WTC11 (cell line): ENCODE measurements at places on chromosomes 2 and 18.

DNA sequence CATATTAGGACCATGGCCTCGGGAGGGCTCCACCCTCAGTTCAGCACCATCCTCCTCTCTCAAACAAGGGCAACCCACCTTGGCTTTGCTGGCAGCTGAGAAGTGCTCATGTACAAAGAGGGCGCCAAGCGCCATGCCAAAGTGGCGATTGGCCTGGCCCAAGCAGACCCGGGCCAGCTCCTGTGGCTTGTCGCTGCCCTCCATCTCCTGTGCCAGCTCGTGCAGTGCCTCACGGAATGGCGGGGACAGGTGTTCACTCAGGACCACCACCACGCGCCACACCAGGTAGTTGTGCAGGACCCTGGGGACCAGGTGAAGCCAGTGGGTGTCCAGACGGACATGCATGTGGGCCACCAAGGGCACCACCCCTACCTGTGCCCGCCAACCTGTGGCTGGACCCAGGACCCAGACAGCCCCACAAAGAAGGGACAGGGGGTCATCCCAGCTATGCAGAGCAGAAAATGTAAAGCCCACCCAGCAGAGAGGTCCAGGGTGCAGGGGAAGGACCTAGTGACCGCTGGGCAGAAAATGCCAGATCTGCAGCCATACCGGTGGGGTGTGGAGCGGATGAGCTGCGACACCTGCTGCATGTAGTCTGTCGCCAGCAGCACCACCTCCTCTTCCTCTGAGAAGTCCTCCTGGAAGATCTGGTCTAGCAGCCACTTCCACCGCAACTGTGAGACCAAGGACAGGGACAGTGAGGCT is 3.6 kb downstream of the ECEL1 start:
- peak; percentile 5 for DNase-seq

DNA sequence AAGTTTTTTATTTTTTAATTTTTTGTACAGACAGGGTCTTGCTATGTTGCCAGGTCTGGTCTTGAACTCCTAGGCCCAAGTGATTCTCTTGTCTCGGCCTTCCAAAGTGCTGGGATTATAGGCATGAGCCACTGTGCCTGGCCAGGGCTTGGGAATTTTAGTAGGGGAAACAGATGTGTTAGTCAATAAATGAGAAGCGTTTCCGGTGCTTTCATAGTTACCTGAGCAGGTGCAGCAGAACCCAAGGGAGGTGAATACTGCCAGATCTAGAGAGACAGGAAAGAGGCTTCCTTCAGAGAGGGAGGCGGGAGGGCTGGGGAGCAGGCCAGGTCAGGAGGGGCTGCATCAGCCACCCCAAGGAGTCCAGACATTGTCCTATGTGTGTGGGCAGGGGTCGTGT is 30.5 kb upstream of the IMPA2 start:
- DNase-seq: no peak

DNA sequence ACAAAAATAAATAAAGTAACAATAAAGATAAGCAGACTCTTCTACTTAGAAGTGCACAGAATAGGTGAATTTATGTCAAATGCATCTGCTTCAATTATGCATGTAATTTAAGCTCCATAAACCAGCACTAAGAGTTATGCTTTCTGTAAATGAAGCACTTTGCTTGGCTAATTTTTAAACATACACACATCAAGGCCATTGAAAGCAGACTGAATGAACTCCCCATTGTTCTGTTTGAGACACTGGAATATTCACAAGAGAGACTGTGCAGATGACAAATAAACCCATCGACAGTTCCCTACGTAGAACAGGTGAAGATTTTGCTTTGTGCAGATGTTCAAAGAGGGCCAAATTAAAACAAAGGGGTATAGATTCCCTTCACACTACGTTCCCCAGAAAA is 133.4 kb downstream of the PID1 start:
- no peak for DNase-seq

DNA sequence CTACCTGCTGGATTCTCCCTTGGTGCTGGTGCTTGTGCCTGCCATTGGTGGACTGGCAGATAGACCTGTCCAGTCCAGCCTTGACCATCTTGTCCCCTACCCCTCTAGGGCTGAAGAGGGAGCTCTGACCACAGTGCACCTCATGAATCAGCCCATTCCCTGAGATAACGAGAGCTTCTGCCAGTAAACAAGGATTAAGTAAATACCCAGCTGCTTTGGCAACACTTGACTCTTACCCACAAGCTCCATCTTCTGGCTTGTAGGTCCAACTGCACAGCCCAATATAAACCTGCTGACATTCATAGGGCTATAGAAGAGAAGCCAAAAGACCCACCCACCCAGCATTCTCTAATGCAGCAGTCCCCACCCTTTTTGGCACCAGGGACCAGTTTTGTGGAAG is 186.4 kb downstream of the PIK3C3 start:
- DNase-seq: no peak

DNA sequence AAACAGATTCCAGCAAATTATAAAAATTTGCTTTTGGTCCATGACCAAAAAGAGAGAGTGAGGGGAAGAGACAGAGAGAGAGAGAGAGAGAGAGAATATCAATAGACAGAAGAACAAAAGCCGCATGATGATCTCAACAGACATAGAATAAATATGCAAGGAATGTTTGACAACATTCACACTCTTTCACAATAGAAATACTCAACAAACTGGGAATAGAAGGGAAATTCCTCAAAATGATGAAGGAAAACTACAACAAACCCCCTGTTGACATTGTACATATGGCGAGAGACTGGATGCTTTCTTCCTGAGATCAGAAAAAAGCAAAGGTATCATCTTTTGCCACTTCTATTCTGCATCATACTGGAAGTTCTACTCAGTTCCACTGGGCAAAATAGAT is 309.7 kb downstream of the RAD51AP2 start:
- DNase-seq: no peak

- DNase-seq: no peak
Observed at GRCh38 chr18:73893880-73894279, 253.8 kb downstream of the FBXO15 start.

- no peak for DNase-seq
Observed at GRCh38 chr2:177489719-177490301, 97.2 kb downstream of the AGPS start.

GRCh38 chr2:9796056-9797010 is 46.9 kb upstream of the TAF1B start:
- DNase-seq: no peak

- DNase-seq: peak; percentile 84
Observed at GRCh38 chr2:120436885-120437603, 91.1 kb downstream of the INHBB start.

- DNase-seq: peak; percentile 93
Observed at GRCh38 chr2:231674587-231675338, 33.6 kb upstream of the PTMA start.

- no peak for DNase-seq
Observed at GRCh38 chr2:17614174-17614930, 73.9 kb downstream of the VSNL1 start.

DNA sequence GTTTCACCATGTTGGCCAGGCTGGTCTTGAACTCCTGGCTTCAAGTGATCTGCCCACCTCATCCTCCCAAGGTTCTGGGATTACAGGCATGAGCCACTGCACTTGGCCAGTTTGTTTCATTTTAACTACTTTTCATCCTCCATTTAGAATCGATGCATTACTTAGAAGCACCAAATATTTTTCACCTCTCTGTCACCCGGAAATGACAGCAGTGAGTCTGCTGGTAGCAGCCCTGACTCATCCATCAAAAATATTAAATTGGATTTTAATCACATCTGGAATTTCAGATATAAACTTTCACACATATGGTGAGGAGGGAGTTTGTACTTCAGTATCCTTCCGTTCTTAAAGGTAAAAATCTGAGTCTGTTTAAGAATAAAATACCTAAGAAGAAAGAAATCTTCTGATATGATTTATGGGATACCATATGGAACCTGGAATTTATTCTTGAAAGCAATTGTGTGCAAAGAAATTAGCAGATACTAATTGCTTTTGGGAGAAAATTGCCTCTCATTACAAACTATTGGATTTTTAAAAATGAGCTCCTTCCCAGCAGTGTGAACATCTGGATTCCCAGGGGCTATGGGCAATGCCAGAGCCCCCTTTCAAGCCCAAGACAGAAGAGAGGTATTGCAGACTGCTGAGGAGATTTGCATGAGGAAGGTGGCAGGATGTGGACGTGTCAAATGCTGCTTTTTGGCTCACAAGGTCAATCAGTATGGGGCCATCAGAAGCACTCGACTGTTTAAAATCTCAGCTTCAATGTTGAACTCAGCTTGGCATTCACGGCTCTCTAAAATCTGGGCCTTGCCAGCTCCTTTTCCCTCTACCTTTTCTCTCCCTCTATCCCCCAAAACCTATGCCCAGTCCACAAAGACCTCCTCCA is 279.5 kb upstream of the SIX2 start:
- DNase-seq: no peak

DNA sequence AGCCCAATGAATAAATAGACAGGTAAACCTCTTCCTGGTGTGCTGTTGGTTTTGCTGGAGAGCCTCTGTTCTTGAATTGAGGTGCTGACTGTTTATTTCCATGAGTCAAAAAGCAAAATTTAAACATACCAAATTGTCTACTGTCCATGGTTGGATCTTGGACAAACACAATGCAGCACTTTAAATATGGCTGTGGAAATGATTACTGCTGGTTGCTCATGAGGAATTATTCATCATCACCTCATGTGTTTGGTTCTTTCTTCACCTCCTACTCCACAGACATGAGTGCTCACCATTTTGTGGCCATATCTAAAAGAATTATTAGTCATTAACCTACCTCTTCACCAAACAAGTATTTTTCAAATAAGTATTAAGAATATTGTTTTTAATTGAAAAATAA is 85.3 kb upstream of the GALNT5 start:
- no peak for DNase-seq

GRCh38 chr2:199940373-199940772 is 14.9 kb downstream of the TYW5 start:
- DNase-seq: no peak

DNA sequence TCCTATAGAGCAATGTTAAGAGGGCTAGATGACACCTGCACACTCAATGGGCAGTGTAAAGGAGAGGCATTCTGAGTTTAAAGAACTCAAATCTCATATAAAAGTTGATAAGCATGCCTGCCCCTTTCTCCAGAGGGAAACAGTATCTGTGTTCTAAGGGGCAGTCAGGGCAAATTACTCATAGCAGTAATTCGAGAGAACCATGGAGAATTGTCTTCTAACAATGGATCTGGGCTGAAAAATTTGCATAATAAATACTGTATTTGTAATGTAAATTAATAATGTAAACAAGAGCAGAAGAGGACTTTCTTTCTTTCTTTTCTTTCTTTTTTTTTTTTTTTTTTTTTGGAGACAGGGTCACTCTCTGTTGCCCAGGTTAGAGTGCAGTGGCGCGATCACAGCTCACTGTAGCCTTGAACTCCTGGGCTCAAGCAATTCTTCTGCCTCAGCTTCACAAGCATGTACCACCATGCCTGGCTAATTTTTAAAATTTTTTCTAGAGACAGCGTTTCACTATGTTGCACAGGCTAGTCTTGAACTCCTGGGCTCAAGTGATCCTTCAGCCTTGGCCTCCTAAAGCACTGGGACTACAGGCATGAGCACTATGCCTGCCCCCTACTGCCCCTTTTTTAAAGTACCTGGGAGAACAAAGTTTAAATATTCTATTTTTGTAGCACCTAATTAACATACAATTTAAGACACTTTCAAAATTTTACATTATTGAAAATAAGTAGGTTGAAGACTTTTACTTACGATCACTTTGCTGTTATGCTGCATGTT is 70.6 kb downstream of the OTX1 start:
- DNase-seq: no peak

- no peak for DNase-seq
Observed at GRCh38 chr18:11857177-11857887, 6.1 kb downstream of the CHMP1B start.

DNA sequence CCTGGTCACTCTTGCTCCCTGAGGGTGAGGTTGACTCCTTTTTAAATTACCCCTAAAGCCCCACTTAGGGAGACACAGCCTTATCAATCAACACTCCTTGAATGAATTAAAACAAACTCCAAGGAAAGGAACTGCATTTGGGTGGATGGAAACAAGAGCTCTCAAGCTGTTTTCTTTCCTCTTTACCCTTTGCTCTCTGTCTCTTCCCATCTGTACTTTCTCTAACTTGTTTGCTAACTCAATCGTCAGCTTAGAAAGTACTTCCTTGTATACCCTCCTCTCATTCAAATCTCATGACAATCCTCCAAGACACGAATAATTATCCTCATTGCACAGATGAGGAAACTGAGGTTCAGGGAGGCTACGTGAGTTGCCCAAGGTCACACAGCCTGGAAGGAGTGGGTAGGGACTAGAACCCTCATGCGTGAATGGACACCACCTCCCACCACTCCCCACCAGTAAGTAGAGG is 32.7 kb downstream of the ZFP36L2 start:
- DNase-seq: no peak

- no peak for DNase-seq
Observed at GRCh38 chr18:5606951-5607350, 63.2 kb upstream of the EPB41L3 start.

GRCh38 chr2:120765678-120766469 is 30.2 kb downstream of the GLI2 start:
- DNase-seq: peak; percentile 19

DNA sequence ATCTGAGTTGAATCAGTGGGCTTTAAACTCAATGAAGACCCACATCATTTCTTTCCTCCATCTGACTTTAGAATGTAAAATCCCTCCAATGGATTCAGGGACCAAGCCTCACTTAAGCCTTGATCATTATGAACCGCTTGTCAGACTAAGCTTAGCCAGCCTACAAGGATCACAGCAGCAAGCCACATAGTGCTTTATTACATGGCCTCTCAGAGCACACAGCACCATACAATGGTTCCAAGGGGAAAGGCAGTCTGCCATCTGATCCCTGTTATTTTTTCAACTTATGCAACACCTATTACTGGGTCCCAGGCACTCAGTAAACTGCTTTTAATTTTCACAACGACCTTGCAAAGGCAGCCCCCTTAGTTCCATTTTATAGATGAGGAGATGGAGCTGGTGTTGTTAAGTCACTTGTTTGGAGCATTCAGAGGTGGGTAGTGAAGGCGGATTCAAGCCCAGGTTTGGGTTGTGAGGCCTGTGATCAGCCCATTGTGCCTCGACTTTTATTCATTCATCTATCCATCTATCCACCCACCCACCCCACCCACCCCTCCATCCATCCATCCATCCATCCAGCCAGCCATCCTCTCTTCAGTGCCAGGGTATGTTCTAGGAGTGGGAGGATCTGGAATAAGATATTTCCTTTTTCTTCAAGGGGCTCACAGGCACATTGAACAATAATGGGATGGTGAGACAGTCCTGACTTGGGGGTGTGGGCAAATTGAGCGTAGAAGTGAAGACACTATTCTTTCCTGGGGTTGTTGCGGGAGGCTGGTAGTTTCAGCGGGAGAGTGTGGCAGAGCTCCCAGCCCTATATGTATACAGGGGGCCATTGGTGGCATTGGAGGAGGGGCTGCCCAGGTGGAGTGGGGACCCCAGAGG is 141.2 kb downstream of the MYCN start:
- DNase-seq: no peak

DNA sequence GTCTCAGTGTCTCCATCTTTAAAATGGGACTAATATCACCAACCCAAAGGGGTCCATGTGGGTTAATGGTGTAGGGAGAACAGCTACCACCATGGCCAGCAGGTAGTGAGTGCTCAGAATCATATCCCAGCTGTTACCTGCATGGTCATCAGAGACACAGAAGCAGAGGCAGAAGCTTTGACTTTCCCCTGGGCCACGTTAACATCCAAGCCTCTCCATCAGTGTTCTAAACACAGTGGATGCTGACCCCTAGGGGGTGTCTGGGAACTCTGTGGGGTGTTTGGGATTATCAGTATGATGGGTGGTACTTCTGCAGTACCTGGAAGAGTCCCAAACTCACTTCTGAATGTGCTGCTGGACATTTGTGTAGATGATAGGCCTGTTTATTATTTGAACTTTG is 93.6 kb downstream of the GYPC start:
- DNase-seq: no peak
